ENCODE measurements at places on chromosomes 2 and 18.

DNA sequence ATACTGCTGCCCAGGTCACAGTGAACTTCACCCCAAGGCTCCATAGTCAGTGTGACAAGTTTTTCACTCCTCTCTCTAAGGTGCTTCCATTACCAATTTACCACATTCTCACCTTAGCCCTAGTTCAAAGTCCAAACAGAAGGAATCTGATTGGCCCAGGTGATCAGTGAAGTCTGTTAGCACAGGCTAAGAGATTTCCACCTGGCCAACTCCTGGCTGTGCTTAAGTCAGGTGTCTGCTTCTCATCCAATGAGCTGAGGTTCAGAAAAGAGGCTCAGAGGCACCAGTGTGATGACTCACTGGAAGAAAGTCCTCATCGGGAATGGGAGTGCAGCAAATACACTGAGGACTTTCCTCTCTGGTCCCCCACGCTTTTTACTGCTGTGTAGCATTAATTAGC, 164.4 kb upstream of the MGAT5 start:
- no peak for DNase-seq

GRCh38 chr2:102114851-102115497, 27.6 kb upstream of the IL1R1 start:
- DNase-seq: no peak

DNA sequence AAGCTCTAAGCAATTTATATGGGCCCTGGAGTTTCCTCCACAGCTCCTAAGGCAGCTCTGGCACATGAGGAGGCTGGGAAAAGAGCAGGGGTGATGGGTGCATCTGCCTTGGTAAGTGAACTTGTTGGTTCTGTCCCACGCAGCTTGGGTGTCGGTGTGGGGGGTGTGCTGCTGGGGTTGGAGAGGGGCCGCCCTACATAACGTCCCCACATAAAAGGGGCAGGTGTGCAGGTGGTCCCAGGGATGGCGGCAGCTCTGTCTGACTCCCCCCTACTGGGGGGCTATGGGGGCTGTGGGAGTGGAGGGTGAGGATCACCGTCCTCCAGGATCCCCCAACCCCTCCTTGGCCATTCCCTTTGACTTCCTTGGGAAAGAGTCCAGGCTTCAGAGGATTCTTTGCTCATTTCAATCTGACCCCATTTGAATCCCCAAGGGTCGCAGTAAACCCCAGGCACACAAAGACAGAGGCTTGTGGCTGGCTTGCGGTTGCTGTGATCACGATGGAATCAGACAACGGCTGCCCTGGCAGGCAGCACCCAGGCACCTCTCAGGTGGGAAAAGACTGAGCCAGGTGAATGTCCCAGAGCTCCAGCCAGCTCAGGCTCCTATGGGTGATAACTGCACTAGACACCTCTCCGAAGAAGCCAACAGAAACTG, 34.5 kb upstream of the CD8A start:
- DNase-seq: no peak

- no peak for DNase-seq
Observed at GRCh38 chr2:120504936-120505705, 159.2 kb downstream of the INHBB start.

- DNase-seq: peak; percentile 43
Observed at GRCh38 chr2:191150600-191151330, at the start of gene STAT4. STAT4 (minus strand) TSS chr2:191150994; CDS start chr2:191148203, 2,791 bp downstream.

DNA sequence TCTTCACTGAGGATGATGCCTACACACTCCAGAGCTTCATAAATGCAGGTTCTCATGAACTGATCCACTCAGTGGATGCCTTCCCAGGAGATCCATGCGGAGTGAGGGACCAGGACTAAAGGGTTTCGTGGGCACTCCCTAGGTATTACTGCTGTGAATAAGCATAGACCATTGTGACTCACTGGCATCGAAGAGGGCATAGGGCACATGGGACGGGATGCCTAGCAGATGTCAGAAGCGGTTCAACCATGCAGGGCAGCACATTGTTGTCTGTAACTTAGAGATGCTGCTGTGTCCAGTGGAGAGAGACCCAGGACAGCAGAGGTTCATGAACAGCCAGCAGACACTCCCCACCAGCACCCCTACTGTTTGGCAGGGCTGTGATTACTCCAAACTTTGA, 17.2 kb downstream of the GKN2 start:
- DNase-seq: no peak

DNA sequence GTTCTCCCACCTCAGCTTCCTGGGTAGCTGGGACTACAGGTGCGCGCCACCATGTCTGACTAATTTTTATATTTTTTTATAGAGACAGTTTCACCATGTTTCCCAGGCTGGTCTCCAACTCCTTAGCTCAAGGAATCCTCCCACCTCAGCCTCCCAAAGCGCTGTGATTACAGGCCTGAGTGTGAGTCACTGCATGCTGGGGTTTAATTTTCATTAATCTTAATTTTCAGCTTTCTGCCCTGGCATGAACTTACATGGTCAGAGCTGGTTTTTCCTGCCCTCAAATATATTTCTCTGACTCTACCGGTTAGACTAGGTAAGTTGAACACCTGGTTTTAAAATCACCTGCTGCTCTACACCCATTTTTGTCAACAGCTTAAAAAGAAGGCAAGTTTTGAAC, 3.1 kb downstream of the MARCHF7 start:
- DNase-seq: no peak

DNA sequence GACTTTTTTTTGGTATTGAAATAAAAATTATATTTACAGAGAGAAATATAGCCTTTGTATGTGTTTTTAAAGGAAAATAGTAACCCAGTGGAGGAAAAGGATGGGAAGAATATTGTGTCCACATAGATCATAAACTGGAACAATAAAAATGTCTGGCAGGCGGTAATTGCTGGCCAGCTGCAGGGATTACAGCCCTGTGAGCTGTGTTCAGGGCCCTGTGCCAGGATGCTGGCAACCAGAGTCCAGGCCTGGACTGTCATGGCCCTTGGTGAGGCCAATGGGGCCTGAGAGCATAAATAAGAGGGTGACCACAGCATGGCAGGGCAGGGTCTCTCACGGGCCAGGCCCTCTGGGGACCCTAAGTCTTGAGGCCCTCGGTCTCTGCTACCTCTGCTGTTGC, 171.2 kb downstream of the ACOXL start:
- DNase-seq: no peak

DNA sequence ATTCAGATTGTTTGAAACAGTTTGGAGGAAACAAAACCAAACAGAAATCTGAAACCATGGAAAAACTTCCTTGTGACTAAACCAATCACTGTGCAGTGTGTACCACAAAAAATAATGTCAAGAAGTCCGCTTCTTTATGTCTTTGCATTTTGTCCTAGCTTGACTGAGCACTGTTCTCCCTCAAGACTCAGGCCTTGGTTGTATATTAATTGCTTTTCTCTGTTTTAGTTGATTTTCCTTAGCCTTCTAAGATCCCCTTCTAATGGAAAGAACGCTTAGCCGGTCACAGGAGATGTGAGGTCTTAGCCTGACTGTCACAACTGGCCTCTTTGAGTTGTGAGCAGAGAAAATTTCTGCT, 56.6 kb downstream of the LCLAT1 start:
- no peak for DNase-seq

DNA sequence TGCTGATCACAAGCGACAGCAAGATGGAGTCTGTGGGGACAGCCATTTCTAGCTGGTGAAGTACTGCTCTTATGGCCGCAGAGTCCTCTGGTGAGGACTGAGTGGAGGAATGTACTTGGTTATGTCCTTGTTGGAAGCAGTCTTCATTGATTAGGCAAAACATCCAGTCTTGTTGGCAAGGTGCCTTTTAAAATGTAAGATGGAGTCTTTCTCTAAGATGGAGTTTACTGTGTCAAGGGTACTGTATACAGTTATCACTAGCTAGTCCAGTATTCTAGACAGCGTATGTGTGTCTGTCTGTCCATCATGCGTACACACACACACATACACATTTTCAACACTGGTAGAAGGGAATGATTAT, 74.8 kb downstream of the NPAS2 start:
- DNase-seq: no peak

DNA sequence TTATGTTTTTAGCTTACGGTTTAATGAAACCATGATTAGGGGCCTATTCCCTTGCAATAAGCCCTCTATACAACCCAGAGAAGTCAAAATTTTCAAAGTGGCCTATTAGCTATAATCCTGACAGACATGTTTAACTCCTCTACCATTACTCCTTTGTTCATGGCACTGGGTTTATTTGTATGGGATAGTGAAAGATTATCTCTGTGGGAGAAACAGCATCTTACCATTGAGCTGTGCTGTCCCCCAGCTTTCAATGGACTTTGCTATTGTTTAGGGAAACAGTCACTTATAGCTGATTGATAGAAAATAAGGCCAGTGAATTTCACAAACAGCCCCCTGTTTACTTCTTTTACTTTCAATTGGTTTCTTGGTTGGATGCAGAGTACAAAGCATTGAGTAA, 675.2 kb upstream of the GCFC2 start:
- DNase-seq: no peak

DNA sequence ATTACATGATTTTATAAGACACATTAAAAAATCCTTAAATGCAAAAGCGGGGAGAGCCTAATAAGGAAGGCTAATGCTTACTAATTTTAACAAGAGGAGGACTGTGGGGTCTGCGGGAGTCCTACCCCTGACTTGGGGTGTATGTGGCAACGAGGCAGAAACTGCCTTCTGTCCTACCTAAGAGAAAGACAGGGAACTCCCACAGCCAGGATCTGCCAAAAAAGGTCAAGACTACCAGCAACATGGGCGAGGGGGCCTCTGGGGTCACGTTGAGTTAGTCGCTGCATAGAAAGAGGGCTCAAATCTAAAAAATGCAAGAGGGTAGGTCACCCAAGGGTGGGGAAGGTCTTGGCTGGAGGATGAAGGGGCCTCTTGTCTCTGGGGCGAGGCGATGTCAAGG, 529 bp upstream of the AMER3 start:
- DNase-seq: no peak

DNA sequence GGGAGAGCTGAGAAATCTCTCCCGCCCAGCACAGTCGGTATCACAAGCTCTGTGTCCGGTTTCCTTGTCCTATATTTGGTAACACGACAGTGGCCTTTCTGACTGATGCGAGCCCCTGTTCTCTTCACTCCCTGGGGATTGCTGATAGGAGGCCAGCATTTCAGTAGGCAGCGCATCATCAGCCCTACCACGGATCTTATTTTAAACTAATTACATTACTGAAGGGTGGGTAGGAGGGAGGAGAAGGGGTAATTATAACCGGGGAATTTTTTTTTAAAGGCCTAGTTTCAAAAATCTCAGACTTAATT, 125.6 kb upstream of the LGALSL start:
- DNase-seq: no peak

DNA sequence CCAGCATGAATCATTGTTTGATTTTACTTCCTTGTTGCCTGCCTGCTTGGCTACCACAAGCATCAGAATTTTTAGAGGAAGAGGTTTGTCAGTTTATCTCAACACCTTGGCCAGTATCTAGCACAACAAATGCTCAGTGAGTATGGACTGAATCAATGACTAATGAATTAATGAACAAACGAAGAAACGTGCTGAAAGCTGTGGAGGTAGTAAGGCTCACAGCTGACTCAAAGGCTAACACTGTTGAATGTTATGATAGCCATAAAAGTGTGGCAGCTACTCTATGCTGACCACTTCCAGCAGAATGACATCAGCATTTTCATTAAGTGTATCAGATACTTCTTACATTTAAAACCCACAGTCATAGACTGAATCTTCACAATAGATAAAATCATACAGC, 543.4 kb downstream of the IRS1 start:
- no peak for DNase-seq

GRCh38 chr18:58615140-58616132, 13.5 kb downstream of the ALPK2 start:
- DNase-seq: no peak

DNA sequence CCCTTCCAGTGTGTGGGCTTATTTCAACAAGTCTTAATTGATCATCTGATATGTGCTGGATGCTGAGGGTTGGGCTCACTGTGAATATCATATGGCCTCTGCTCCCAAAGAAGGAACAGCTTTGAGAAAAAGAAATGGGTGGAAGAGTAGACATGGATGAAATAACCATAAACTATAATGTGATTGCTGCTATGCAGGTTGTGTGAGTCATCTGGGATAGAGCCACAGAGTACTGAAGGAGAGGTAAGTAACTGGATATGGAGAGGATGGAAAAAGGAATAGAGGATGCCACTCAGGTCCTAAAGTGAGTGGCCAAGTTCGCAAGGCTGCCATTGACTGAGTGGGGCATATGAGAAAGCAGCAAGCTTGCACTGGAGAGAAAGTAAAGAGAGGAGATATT, 8.7 kb upstream of the DSG2 start:
- no peak for DNase-seq

- no peak for DNase-seq
Observed at GRCh38 chr2:197152451-197153228, 157.9 kb downstream of the ANKRD44 start.

GRCh38 chr2:85992611-85993010, 103.8 kb upstream of the ST3GAL5 start:
- DNase-seq: no peak

DNA sequence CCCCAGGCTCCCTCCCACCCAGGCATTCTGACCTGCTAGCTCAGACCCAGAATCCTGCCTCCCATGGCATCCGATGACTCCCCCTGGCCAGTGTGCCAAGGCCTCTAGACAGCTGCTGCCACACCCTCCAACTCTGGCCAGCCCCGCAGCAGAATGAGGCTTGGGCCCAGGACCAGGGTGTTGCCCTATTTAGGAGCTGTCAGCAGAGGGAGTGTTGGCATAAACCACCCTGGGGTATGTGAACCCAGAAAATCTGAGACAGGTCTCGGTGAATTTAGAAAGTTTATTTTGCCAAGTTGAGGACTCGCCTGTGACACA, 134.3 kb downstream of the KLHL29 start:
- no peak for DNase-seq

DNA sequence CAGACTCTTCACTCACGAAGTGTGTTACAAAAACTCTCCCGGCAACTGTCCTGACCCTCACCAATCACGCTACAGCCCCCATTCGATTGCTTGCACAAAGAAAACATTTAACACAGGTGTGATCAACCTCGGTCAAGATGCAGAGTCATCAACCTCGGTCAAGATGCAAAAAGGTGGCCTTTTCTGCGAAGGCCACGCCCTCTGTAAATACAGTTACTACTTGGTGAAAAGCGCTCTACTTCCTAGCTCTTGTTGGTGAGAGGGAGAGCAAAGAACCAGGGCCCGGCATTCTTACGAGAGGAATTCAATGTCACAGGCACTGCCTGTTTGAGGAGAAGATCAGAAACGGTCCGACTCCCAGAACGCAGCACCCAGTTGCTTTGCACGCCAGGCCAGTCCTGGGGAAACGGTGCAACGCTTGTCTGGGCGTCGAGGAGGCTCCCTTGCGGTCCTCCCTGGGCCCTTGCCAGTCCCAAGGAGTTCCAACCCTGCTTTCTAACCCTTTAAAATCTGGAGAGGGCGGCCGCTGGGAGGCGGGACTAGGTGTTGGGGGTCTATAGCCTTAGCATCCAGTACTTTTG, 1.9 kb downstream of the PIEZO2 start:
- DNase-seq: no peak

DNA sequence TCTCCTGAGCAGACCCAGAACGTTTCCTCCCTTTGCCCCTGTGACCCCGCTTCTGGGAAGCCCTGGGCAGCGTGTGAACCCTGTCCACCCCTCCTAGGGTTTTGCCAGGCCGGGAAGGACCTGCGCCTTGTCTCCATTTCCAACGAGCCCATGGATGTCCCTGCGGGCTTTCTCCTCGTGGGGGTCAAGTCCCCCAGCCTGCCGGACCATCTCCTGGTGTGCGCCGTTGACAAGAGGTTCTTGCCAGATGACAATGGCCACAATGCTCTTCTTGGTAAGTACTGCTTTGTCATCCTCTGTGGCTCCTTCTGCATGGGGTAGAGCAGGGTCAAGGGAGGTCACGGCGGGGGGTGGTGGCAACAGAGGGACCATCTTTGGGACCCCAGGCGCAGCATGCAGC, 32.5 kb downstream of the GREB1 start:
- no peak for DNase-seq

- DNase-seq: no peak
Observed at GRCh38 chr18:58497845-58498244, 131.0 kb downstream of the ALPK2 start.

Measured in stimulated activated CD4-positive, alpha-beta T cell treated with anti-CD3 and anti-CD28 coated beads, Interleukin-1b, Interleukin-23, amount 100 ng/mL, for 1 hour (primary cell).